ENCODE measurements at places on chromosomes 5 and 9.

GRCh38 chr9:87742813-87743428 is 17.0 kb downstream of the CTSL start:
- DNase-seq: no peak

DNA sequence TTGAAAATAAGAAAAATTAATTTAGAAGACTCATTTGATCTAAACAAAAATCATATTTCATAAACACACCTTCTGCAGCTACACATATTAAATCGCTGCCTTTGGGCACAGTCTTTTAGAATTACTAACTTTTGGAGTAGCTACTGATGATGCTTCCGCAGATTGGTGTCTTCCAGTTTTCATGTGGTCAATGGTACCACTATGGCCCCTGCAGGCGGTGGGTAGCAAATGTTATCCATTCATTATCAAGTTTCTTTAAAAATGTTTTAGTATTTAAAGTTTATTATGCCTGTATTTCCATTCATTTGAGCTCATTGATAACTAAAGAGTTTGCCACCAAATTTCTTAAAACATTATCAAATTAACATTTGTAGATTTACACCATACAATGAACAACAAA is 122.9 kb upstream of the GRAMD2B start:
- DNase-seq: no peak

- no peak for DNase-seq
Measured at GRCh38 chr9:131701436-131701781, 38.5 kb downstream of the RAPGEF1 start.

- DNase-seq: peak; percentile 71
Measured at GRCh38 chr9:132877824-132878694, at the start of gene AK8. TSS of gene AK8 (minus strand) at chr9:132878284. CDS start at chr9:132878255, 29 bp downstream.

GRCh38 chr5:169190849-169191248 is 110.1 kb downstream of the SLIT3 start:
- no peak for DNase-seq

DNA sequence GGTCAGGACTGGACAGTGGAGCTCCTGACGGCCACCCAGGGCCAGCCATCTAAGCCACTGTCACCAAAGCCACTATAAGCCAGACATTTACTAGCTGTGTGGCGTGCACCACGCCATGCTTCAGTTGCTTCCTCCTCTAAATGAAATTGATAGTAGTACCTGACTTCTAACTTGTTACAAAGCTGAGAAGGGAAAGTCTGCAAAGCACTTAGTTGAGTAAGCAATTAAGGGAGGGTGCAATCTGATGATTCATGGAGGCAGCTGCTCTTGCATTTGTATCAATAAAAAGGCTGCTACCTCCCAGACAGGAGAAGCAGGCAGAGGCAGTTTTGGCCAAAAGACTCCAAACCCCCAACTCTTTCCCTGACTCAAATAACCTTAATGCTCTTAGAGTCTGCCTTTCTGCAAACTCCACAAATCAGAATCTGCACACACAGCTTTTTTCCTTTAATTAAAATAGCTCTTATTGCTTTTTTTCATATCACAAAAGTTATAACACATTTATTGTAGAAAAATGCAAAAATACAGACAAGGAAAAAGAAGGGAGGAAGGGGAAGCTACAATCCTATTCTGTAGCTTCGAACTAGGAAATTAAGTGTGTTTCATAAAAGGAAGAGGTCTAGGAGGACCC is 19.3 kb upstream of the RAPGEF1 start:
- DNase-seq: no peak

GRCh38 chr9:68530618-68531017 is 10.1 kb downstream of the TMEM252 start:
- peak; percentile 13 for DNase-seq

DNA sequence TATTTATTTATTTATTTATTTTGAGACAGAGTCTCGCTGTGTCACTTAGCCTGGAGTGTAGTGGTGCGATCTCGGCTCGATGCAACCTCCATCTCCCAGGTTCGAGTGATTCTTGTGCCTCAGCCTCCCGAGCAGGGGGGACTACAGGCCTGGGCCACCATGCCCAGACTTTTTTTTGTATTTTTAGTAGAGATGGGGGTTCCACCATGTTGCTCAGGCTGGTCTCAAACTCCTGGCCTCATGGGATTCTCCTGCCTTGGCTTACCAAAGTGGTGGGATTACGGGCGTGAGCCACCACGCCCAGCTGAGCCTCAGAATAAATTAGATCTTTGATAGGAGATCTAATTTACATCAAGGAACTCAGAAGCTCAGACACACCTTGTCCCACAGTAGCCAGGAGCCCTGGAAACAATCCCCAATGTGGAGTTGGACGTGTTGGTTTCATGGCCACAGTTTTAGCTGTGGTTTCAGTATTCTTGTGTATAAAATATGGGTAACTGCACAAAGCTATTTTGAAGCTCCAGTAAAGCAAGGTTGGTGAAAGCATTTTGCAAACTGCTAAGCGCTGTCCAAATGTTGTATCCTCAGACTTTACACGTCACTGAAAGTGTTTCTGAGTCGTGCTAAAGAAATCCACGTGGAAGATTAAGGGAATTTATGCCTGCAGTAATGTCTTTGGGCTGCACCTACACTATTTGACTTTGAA is 3.0 kb upstream of the HNRNPAB start:
- no peak for DNase-seq

DNA sequence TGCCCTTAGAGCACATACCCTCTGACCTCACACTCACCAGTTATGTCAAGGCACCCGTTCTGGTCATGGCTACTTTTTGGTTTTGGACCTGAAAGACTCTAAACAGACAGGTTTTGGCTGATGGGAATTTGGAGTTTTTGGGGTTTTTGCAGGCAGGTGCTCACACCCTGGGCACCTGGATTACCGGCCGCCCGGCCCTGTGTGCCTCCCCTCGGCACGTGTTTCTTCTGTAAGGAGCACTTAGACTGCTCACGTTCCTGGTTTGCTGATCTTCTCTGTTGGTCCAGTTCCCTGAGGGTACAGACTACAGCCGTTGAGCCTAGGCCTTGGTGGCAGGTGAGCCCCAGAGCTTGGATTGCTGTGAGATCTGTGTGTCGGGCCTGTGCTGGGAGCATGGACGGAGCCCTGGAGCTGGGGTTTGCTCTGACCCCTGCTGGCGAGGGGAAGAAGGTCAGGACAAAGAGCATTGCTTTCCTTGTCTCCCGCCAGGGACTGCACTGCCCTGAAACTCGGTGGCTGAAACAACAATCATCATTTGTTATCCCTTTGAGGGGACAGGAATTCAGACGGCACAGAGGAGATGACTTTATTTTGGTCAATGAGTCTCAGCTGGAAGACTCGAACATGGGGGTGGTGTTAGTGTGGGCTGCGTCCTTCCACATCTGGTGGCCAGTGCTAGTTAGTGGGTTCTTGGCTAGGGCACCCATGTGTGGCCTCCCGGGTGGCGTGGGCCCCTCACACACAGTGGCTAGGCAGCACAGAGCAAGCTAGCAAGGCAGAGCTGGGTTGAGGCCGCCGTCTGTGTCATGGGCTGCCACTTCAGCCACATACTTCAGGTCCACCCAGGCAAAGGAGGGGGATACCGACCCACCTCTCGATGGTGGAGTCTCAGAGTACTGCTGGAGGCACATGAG is 76.4 kb downstream of the EHMT1 start:
- DNase-seq: peak; percentile 38

DNA sequence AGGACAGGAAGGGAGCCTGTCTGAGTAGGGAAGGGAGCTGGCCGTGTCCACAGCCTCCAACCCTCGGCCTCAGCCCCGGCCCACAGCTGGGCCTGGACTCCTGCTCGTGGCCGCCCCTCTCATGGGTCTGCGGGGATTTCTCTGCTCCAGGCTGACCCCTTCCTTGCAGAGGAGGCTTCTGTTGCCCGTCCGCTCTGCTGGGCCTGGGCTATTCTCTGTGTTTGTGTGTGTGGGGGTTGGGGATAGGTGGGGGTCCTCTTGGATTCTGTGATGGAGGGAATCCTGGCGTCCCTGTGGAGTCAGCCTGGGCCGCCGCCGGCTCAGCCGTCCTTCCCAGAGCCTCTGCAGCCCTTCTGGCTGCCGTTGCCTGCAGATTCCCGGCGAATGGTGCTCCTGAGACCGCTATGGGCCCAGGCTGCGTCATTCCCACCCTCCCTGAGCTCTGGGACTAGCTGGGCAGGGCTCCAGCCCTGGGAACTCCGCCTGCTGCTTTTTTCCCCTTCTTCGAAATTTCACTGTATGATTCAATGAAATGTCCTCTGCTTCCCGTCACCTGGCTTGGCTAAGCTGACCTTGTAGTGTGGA is 64.2 kb downstream of the FGF18 start:
- no peak for DNase-seq

- no peak for DNase-seq
Measured at GRCh38 chr9:105333811-105334210, 89.4 kb downstream of the SLC44A1 start.

- no peak for DNase-seq
Measured at GRCh38 chr9:128142596-128142995, 6.7 kb upstream of the LCN2 start.

DNA sequence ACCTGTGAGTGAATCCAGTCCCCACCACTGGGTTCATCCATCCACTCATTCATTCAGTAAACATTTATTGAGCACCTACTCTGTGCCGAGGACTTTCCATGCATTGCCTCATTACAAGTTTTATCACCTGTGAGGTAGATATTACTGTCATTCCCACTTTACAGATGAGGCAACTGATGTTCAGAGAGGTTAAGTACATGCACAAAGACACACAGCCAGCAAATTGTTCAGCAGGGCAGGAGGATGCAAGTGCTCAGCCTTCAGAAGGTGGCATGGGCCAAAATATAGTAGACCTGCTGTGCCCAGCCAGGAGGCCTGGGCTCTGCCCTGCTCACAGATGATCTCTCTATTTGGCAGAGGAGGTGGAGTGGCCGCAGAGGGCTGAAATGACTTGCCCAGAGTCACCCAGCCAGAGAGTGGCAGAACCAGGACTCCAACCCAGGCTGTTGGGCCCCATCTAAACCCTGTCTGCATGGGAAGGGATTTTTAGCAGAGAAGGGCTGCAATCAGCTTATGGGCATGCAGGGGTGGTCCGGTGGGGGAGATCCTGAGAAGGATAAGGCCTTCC is 7.6 kb upstream of the NEURL1B start:
- DNase-seq: no peak

- DNase-seq: no peak
Measured at GRCh38 chr5:55535199-55535905, 588 bp upstream of the PLPP1 start.

DNA sequence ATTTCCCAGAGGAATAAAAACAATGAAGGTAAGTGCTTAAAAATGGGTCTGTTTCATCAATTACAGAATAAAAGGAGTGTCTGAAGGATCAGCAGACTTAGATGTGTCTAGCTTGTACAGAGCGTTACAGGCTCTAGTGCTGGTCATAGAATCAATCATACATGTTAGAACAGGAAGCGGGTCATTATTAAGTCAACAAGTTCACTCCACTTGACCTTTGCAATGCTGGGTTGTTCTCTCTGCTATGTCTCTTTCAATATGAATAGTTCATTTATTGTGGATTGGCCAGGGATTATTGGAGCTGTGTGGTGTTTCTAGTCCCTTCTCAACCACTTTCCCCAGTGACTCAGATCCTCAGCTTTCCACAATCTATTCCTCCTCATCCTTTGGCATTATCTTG is 20.7 kb upstream of the EGFLAM start:
- no peak for DNase-seq

- DNase-seq: no peak
Measured at GRCh38 chr9:72039532-72039931, 20.9 kb downstream of the C9orf57 start.

GRCh38 chr5:138961729-138962128 is 86.6 kb upstream of the LRRTM2 start:
- no peak for DNase-seq

DNA sequence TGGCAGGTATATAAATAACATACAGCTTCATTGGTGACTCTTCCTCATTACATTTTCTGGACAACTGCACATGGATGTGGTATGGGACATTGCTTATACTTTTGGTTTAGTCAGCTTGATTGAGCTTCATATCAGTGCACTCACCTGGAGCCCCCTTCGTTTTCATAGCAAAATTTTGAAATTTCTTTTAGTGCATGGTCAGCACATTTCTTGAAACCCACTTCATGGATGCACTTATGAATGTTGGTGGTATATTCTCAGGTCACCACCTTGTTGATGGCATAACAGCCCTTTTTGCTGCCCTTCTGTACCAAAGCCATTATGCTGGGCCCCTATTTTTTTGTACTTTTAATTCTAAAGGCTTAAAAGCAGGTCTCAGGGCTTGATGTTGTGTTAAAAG is 16.7 kb upstream of the LRRC70 start:
- no peak for DNase-seq

DNA sequence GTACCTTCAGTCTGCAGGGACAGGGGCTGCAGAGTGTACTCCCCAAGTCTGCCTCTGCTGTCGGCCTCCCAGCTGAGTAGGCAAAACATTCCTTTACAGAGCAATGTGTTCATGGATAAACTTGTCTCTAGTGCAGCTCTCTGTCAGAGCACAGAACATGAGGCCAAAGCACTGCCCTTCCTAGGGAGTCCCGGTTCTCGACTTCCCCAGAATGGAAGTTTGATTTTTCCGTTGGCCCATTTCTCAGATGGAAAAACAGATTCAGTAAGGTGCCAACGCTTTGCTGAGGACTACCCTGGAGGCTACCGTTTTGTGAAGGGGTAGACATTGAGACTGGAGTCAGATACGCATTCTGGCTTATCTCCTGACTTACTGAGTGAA is 422 bp upstream of the TRIM32 start:
- DNase-seq: no peak

DNA sequence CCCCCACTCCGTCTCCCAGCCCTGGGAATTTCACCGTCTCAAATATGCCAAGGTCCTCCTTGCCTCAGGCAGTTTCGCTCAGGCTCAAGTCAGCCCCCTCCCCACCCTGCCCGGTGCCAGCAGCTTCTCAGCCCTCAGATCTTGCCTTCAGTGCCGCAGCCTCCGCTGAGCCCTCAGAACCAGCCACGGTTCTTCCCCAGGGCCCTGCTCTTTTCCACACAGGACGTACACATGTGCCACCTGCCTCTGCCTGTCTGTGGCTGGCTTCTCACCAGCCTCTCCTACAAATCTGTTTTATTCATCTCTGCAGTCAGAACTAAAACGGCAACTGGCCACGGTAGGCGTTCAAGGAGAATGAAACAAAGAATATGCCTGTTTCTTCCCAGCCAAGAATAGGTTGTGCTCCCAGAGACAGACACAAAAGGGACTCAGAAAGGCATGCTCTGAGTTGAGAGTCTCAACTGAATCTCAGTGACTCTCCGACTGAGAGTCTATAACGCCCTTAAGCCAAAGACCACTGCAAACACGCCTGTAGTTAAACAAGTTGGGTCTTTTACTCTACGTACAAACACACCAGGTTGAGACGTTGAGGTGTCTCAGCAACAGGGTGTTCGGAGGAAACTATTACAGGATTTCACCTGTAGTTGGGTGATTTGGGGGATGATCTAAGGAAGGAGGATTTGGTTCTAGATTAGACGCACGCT is 10.6 kb upstream of the GRIN1 start:
- no peak for DNase-seq
